Stimulated activated CD8-positive, alpha-beta memory T cell treated with anti-CD3 and anti-CD28 coated beads, Interleukin-4, amount 100 ng/mL, for 24 hours (primary cell): ENCODE measurements at places on chromosomes 2 and 18.

GRCh38 chr2:104851291-104852089, 2.4 kb upstream of the POU3F3 start:
- no peak for DNase-seq

DNA sequence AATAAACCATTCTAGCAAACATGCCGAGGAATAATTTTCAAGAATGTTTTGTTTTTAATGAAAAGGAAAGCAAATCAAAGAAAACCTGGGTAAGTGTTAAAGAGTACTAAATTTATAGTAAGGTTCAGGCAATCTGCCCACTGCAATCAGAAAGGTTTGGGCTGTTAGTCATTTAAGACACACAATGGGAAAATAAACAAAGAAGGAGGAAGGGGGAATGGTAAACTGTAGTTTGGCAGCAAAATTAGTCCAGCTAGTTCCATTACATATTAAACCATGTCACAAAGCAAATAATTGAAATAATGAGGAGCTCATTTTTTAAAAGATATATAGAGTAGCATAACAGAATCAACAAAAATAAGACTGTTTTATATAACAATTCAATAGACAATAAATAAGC, 87.5 kb upstream of the COPS8 start:
- DNase-seq = no peak

GRCh38 chr2:217061916-217062505, 202.1 kb upstream of the TNP1 start:
- no peak for DNase-seq

GRCh38 chr2:96353606-96354101, 18.1 kb downstream of the NCAPH start:
- DNase-seq = no peak

GRCh38 chr18:68694316-68694715, 20.6 kb downstream of the TMX3 start:
- no peak for DNase-seq

DNA sequence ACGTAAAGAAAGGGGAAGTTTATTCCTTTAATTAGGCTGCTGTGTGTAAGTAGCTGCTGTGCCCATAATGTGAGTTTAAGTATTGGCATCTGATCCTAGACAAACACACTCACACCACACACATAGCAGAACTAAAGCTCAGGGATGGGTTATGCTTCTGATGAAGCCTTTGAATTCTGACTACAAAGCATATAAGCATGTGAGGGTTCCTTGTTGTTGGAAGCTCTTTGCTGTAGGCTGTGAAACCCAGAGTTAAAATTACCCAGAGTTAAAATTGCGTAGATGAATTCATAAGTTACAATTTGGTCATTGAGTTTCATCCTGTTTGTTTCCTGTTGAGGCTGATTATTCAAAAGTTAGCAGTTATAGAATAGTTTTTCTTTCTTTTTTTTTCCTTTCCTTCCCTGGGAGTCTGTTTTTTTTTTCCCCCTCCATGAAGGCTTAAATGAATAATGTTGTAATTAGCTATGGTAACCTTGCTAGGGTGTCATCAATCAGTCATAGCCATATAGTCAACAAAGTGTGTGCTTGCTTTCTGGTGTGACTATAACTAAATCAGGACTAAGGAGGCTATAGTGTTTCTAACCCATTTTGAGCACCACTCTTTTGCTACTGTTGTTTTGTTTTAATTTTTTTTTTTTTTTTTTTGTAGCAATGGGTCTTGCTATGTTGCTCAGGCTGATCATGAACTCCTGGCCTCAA, 426.1 kb downstream of the PARD3B start:
- DNase-seq = no peak

DNA sequence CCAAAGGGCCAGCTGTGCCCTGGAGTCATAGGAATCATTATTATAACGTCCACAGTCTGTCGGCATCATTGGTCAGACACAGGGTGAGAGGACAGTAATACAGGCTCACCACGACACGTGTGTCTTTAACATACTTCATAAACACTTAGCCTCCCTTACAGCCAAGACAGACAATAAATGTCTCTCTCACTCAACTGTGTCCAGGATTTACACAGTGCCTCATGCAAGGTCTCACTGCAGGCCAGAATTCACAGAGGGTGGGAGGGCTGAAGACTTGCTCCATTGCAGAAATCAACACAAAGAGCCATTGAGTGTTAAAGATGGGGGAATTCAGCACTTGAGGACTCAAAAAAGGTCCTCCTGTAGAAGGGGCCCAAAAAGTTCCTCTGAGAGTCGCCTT, 210.5 kb downstream of the BCL2 start:
- no peak for DNase-seq

GRCh38 chr2:128750328-128751165, 431.9 kb upstream of the HS6ST1 start:
- no peak for DNase-seq

DNA sequence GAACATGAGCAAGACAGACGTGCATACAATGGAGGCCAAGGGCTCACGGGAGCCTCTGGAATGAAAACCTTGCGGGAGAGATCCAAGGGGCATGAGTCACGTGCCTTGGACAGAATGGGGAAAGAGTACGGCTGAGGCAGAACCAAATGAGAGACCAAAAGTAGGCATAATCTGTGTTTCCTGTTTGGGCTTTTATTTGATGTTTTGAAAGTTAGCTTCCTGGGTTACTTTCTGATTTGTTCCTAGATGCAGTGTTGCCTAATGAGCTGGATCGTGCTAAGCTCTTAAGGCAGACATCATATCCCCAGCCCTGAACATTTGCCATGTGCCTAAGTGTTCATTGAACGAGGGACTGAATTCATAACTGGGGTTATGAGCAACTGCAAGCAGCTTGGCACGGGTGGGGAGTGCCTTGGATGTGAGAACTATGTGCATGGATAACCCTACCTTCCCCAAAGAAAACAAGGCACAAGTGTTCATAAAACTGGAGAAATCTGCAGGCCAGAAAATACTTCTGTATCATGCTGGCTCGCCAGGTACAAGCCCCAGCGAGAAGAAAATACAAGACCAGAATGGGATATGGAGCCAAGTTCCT, 60.3 kb upstream of the RPL31 start:
- no peak for DNase-seq

DNA sequence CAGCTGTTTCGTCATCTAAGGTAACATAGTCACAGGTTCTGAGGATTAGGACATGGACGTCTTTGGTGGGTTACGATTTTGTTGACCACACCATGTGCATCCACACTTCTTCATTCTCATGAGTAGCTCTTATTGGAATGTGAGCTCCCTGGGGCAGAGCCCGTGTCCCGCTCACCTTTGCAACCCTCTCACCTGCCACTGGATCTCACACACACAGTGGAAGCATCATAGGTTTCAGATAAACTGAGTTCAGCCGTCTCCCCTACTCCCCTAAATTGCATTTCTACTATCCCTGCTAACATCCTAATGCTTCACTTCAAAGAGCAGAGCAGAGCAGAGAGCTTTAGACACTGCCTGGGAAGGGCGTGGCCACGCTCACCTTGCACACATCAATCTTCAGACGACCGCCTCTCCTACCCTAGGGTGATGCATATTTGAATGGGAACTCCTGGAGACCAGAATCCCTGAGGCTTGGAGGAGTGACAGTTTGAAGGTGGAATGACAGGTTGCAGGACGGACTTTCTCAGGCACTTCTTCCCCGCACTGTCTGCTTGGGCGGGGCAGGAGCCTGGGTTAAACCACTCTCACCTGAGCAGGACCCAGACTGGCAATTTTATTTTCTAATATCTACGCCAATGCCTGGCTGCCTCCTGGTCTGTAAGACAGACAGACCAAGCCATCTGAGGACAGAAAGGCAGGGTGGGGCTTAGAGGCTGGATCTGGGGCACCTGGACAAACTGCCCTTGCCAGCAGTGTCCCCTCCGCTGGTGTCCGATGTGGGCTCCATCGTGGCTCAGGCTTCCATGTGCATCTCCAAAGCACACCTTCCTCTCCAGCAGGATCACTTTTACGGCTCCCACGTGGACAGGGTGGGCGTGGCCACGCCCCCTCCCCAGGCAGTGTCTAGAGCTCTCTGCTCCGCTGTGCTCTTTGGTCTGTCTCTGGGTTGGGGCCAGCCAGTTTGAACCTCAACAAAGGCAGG, 229.5 kb upstream of the COPS8 start:
- DNase-seq = no peak

- no peak for DNase-seq
Measured at GRCh38 chr2:227222292-227222691, 57.9 kb downstream of the COL4A3 start.

GRCh38 chr2:37669446-37669845, 2.0 kb downstream of the CDC42EP3 start:
- DNase-seq = no peak

- no peak for DNase-seq
Measured at GRCh38 chr2:238383743-238384380, 42.9 kb upstream of the ASB1 start.

GRCh38 chr18:42196651-42197050, 241.6 kb downstream of the PIK3C3 start:
- no peak for DNase-seq

DNA sequence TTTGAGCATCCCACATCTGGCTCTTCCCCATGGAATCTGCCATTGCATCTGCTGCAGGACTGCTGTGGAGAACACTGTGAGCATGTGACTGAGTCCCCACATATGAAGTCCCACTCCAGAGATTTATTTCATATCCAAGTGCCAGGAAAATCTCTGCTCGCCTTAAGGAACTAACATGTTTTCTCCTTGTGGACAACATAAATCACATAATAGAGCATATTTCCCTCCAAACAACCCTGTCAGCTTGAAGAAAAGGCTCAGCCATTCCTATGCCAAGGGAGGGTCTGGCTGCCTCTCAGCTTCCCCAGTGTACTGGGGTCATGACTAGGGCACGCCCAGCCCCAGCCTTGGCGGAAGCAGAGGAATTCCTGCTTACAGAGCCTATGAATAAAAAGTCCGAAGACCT, 193.7 kb downstream of the DNER start:
- DNase-seq = no peak

GRCh38 chr2:216415541-216415940, 3.3 kb downstream of the SMARCAL1 start:
- DNase-seq = no peak

GRCh38 chr2:156890529-156891148, 366.9 kb upstream of the GALNT5 start:
- no peak for DNase-seq

DNA sequence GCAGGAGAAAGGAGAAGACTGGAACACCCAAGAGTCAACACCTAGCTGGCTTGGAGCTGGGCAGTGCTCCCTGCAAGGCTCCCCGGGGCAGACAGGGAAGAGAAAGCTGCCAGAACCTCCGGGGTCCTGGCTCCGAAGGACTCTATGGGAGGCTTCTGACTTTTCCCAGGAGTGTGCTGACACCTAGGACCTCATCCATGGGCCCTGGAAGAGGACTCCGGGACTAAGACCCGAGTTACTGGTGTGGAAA, 37.8 kb upstream of the ATP6V1B1 start:
- DNase-seq = no peak

GRCh38 chr2:161983866-161984265, 90.1 kb downstream of the DPP4 start:
- no peak for DNase-seq

DNA sequence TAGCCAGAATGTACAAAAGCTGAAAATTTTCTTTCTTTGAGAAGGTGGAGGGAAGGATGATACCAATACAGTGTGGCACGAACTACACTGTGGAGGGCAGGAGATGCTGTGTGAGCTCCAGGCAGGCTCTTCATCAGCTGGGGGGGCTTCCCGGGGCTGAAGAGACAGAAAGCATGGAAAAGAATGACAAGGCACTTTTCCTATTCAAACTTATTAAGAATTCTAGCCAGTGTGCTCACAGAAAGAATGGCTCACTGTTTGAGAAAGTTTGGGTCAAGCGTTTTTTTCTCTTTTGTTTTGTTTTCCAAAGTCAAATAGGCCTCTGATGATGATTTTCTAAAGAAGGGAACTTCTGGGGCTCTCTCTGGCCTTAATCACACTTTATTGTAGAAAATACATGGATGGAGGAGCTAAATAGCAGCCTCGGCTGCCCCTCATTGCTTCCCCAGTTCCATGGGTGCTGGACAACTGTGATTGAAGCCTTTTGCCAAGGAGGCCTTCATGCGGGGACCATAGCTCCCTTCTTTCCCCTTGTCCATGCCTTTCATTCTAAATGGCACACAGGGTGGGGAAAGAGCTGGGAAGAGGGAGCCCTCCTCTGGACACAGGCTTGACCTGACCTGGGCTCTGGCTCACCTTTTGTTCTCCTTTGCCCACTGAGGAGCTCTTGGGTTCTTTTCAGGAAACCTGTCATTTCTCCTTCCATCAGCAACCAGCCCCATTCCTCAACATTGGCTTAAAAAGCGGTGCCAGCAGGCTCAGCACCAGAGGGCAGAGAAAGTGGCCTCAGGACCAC, 130.6 kb downstream of the TDRD15 start:
- DNase-seq = no peak

DNA sequence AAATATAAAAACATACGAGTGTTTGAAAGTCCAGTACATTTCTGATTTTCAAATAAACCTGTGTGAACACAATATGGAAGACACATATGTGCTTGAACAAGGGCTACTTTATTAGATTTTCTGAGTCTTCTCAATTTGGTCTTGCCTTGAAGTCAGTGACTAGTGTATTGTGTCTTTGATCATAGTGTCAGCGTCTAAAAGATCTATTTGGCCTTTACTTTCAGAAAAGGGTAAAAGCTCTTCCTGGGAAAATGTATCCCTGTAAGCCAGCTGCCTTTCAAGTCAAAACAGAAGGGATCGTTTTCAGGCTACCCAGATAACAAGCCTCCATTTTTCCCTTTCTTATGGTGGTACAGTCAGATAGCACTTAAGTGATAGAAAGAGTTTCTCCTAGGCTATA, 471.9 kb downstream of the CMPK2 start:
- no peak for DNase-seq

- DNase-seq = no peak
Measured at GRCh38 chr2:88100489-88100858, 27.4 kb downstream of the FABP1 start.

DNA sequence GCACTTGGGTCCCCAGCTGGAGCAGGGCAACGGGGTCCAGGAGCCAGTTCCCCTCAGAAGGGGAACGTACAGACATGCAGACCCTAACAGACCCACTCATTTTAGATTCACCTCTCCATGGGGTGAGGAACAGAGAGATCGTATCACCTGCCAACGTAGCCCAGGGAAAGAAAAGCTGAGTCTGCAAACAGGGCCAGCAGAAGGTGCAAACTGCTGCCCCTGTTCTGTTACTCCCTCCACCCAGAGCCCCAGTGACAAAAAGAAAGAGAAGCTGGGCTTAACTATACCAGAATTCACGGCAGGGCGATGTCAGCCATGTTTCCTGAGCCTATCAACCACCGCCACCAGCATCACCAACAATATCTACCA, 817 bp upstream of the HS1BP3 start:
- no peak for DNase-seq

- DNase-seq = no peak
Measured at GRCh38 chr18:75000920-75001319, 208.0 kb downstream of the PTGR3 start.

DNA sequence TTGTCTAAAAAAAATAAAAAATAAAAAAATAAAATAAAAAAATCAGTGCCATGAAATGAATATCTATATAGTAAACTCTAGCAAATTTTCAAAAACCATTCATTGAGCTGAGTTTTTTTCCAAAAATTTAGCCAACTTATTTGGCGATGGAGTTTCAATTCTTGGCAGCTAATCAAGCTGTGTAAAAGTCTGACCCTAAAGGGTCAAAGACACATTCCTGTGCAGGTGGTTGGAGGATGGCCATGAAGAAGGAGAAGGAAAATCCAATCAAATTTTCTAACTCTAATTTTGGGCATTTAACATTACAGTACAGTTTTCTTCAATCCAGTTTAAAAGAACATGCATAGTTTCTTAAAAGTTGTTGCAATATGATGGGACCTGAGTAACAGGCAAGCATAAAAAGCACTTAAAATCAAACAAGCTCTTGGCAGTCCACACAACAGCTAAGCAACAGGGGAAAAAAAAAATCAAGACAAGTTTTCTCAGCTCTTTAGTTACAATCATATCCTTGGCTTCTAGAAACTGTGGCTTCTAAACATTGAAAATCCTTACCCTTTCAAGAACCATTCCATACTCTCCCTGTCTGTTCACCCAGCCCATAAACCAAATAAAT, 54.5 kb downstream of the ACVR1 start:
- no peak for DNase-seq
